Stimulated activated CD4-positive, alpha-beta T cell treated with anti-CD3 and anti-CD28 coated beads, Interleukin-1b, Interleukin-23, amount 100 ng/mL, for 1 hour (primary cell): ENCODE measurements at places on chromosomes 4 and X.

- no peak for DNase-seq
Measured at GRCh38 chrX:39936886-39937770, 160.6 kb downstream of the BCOR start.

DNA sequence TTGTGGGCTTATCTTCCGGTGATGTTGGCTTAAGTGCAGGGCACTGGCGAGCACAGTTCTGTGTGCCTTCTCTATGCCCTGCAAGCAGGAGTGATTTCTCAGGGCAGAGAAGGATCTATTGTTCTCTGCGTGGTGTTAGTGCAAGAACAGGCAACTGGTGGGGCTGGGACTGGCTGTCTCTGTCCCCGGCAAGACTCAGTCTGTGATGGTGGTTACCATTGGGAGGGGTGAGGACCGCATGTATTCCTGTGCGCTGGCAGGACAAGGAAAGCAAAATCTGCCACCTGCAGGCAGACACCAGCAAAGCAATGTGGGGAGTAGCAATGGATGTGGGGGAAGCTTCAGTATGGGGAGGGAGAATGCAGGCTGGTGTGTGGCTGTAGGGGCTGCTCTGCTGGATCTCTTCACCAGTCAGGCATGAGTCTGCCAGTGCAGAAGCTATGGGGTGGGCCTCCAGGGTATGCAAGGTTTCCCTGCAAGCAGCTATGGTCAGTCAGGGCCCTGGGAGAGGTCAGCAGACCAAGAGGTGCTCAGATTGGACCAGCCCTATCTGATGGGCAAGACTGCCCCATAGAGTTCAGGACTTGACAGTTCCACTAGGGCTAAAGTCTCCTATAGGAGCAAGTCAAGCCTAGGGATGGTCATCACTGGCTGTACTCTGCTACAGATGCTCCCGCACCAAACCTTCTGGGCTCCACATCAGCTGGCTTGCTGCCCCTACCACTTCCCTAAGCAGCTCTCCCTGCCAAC is 16.8 kb downstream of the PF4 start:
- DNase-seq = no peak

DNA sequence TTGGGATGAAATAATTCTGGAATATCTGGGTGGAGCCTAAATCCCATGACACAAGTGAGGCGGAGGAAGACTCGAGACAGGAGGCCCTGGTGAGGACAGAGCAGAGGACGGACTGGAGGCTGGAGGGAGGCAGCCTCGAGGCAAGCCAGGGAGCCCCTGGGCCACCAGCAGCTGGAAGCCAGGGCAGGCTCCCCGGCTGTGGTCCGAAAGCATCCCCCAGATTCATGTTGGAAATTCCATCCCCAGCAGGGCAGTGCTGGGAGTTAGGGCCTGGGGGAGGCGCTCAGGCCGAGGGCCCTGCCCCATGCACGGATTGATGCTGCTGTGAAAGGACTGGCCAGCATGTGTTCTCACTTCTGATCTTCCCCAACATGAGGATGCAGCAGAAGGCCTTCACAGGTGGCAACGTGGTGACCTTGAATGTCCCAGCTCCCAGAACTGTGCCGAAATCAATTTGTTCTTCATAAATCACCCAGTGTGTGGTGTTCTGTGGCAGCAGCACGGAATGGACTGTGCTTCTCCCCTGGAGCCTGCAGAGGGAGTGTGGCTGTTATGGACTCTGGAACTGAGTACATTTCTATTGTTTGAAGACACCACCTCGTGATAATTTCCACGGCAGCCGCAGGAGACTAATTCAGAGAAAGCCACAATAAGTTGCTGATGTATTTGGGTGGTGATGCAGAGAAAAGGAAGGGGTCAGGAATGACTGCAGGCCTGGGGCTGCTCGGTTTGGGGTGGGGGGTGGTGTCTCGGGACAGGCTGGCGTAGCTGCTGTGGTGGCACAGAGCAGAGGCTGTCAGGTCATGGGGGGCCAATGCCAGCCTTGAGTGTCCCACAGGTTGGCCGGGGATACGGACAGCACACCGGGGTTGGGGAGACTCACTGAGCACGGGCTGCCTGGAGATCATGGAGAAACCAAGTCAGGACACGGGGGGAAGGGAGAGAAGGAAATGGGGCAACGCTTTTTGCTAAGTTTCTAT is 56.9 kb downstream of the PCGF3 start:
- no peak for DNase-seq

GRCh38 chr4:61301271-61301670 is 101.1 kb downstream of the ADGRL3 start:
- DNase-seq = no peak

DNA sequence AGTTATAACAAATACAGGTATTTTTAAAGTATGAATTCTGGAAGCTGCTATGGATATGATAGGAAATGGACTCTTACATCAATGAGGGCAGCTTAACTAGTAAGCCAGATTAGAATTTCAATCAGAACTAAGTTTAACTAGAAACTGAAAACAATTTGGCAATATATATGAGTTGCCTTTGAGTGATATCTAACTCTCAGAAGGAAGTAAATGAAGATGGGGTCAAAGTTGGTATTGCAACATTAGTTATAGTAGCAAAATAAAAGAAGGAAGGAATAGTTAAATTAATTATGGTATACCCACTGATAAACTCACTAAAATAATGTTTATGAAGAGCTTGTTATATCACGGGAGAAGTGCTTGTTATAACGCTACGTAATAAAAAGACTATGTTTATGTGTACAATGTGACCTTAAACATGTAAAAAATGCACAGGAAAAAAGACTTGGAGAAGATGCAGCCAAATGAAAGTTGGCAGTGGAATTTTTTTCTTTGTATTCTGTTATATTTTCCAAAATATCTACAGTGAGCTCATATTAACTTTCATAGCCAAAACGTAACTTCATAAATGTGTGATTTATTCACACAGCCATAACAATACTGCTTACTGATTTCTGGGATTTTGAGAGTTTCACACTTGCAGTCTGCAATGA is 34.5 kb downstream of the PHKA2 start:
- DNase-seq = no peak

DNA sequence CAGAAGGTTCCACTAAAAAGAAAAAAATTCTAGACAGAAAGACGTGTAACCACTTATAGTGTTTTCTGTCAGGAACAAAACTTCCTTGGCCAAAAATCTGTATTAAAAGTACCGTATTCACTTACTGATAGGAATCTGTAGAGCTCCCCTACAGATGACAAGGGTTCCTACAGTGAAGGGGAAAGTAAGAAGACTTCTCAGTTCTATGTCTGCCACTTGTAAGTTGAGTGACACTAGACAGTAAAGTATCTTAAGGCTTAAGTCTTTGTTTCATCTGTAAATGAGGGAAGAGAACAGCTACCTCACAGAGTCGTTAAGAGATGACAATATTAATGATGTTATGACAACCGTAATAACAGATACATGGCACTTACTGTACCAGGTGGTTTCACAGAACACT is 3.3 kb downstream of the COQ2 start:
- no peak for DNase-seq

DNA sequence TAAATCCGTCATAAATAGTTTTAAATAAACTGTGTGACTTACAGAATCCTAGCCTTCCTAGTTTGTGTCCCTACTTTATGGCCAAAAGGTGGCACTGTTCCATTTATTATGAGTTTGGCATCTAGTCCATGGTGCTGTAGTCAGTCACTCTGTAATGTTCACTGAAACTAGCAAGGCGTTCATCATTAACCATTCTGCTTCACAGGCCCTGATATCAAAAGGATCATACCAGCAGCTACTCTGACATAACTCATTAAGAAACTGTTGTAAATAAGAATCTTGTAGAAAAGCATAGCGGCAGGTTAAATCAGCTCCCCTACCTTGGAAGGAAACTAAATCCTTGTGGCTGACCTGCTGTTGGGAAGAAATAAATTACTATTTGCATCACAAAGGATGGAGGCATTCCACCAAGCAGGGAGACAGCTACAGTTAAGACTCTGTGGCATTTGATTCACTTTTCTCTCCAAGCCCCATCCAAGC is 919.6 kb upstream of the DIAPH2 start:
- no peak for DNase-seq

DNA sequence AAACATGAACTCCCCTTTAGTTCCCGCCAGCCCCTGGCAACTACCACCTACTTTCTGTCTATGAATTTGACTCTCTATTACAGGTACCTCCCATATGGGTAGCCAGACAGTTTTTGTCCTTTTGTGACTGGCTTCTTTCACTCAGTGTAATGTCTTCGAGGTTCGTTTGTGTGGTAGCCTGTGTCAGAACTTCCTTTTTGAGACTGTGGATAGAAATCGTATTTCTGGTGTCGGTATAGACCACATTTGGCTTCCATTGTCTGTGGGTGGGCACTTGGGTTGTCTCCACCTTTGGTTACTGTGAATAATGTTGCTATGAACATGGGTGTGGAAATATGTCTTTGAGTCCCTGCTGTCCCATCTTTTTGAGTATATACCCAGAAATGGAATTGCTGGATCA is 5.4 kb upstream of the CLDN34 start:
- DNase-seq = no peak

DNA sequence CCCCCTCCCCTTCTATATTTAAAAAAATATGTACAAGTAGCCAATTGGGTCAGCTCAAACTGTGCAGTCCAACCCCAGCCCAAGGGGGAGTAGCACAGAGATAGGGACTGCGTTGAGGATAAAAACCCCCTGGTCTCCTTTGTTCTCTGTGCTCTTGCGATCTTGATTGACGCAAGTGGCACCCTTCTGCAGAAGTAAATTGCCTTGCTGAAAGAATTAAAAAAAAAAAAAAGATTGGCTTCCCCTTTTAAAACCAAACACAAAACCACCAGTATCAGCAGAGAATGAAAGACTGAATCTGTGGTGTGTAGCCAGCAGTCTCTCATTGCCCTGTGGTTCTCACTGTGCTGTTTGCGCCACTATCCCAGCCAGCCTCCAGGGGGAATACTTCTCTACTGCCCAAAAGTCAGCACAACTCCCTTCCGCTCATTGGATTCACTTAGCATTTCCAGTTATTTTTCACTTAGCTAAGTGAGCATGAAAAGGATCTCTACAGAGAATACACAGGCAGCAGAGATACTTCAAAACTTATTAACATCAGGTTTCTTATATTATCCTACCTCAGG is 29.7 kb downstream of the MANBA start:
- no peak for DNase-seq

DNA sequence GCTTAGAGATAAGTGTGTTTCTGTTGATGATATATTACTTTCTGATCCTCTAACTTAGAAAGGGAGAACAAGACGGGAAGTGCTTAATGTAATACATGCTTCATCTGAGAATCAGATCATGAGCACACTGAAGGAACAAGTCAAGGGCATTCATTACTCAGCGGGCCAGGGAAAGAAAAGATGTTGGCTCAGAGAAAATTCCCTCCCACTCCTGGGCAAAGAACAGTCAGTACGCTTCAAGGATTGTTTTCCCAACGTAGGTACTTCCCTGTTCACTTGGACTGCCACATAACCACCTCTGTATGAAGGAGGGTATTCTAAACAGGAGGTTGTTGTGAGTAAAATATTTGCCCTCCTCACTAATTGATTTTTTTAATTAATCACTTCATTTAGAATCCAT is 374.5 kb upstream of the FMR1 start:
- DNase-seq = no peak

DNA sequence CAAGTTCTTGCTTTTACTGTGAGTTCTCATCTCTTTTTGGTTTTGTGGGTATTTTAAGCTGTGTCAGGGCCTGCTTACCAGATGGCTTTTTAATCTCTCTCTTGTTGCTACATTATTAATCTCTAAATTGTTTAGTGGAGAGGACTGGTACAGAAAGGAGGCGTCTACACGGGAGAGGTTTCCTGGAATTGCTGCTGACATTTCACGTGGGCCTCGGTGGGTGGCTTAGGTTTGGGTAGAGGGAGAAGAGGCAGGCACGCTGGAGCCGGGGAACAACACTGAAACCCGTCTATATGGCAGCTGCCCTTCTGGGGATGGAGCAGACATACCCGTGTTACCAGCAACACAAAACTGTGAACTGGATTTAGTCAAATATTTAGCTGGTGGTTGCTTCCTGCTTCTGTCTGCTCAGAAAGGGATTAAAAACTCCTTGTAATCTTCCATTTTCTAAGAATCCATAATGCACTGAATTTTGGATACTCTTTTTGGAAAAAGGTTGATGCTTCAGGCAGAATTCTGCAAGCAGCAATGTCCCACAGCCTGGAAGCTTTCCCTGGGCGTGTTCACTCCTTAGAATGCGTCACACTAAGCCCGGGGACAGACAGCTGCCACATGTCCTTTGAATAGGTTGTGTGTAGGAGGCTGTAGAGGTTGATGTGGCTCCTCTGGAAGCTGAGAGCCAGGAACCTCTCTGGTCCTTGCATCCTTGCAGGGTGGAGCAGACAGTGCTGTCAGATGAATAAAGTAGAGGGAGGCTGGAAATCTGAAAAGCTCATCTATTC is 199.8 kb upstream of the GATB start:
- DNase-seq = no peak

DNA sequence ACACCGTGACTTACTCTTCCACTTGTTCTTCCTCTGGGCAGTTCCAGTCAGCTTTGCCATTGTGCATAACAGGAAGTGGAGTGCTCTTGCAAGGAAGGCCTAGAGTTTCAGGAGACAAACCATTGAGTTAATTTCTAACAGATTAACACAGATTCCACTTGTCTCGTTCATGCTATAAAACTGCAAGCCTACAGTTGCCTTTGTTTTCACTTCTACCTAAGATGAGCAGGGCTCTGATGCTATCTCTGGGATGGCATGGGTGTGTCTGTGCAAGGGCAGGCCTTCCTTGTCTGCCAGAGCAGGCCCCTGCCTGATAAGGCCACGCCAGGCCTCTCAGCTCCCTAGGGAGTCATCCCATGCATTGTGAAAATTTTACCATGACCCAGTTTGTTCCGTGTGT is 67.7 kb upstream of the PGRMC2 start:
- no peak for DNase-seq

DNA sequence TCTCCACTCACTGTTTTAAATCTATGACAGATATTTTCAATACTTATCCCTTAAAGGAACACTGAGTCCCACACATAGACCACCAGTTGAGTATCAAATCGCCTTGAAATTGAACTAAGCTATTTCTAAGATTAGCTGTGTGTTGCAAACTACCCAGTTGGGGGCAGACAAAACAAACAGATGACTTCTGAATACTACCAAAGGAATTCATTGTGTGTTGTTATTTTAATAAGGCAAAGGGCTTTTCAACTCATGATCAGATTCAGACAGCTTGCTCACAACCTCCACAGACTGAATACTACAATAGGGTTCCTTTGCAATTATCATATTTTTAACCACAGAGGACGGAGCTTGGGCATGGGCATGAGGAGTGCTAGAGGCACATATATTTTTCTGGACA is 283.0 kb upstream of the GPC4 start:
- no peak for DNase-seq

DNA sequence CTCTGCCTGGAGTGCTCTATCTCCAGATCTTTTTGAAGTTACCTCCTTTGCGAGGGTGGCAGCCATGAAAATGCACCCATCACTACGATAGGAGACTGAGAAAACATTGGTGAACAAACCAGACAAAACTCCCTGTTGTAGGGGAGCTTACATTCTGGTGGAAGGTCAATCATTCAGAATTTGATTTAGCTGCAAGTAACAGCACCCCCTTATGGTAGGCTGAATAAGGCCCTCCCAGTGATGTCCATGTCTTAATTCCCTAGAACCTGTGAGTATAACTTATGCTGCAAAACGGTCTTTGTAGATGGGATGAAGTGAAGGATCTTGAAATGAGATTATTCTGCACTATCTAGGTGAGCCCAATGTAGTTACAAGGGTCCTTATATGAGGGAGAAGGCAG is 5.6 kb upstream of the TEC start:
- DNase-seq = no peak

- DNase-seq = no peak
Measured at GRCh38 chr4:165945991-165946390, 73.0 kb downstream of the TLL1 start.

- DNase-seq = no peak
Measured at GRCh38 chr4:52657618-52658501, 1.2 kb downstream of the USP46 start.
